ENCODE measurements at places on chromosomes 3 and 15. TPM values are rescaled to one million over a fixed set of nuclear protein-coding genes. Genes with fewer than 3 reads are reported as not detected.

Gene MASP1
- total RNA-seq, result not detected

- no peak for DNase-seq
Measured at GRCh38 chr3:174216946-174217718, 642.0 kb upstream of the NAALADL2 start.

Gene FAM107A
- total RNA-seq, result not detected

- no peak for DNase-seq
Measured at GRCh38 chr3:59386165-59386564, 336.3 kb upstream of the CFAP20DC start.

DNA sequence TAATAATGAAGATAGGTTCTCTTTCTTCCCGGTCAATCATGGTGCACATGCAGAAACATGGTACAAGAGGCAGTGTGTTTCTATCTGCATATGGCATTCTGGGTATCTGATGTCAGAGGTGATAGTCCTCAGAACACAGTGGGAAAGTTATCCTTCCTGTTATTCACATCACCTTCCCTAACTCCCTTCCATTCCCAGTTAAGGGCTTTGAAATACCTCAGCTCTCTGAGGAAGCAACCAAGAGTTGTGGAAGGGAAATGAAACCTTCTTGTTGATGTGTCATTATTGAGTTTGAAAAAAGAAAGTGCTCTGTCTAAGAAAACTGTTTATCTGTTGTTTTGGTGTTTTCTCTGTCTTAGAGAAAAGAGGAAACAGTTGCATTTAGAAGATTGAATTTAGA is 21.9 kb upstream of the P2RY13 start:
- DNase-seq, result no peak

Gene CCDC13
- not detected for total RNA-seq

Gene STRC
- 0.27 TPM for total RNA-seq

DNA sequence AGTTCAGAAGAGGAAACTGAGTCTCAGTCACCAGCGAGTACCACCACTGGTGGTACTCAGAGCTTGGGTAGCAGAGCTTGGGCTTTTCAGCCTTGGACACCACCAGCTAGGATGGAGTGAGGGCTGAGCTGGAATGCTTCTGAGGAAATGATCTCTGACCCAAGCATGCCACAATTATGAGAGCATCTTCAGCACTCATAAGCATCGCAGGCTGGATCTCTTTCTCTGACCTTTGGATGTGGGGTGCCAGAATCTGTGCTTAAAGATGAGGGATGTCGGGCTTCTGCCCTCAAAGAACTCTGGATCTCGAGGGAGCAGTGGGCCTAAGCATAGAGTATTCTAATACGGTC is 36.4 kb downstream of the ZNF710 start:
- no peak for DNase-seq

DNA sequence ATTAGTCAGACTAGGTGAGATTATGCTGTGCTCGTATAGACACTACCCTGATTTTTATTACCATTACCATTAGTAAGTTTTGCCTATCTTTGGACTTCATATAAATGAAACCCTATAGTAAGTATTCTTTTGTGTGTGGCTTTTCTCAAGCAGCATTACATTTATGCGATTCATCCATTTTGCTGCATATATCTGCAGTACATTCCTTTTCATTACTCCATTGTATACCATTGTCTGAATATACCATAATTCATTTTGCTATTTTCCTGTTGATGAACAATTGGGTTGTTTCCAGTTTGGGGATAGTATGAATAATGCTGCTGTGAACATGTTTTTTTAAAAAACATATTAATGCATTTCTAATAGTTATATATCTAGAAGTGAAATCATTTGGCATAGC is 45.3 kb downstream of the TMEM212 start:
- no peak for DNase-seq
